Stimulated activated CD4-positive, alpha-beta T cell treated with anti-CD3 and anti-CD28 coated beads, TNF-alpha, amount 100 ng/mL, for 4 hours (primary cell): ENCODE measurements at places on chromosomes 7 and 10.

- no peak for DNase-seq
Observed at GRCh38 chr7:35370687-35371086, 116.8 kb upstream of the TBX20 start.

DNA sequence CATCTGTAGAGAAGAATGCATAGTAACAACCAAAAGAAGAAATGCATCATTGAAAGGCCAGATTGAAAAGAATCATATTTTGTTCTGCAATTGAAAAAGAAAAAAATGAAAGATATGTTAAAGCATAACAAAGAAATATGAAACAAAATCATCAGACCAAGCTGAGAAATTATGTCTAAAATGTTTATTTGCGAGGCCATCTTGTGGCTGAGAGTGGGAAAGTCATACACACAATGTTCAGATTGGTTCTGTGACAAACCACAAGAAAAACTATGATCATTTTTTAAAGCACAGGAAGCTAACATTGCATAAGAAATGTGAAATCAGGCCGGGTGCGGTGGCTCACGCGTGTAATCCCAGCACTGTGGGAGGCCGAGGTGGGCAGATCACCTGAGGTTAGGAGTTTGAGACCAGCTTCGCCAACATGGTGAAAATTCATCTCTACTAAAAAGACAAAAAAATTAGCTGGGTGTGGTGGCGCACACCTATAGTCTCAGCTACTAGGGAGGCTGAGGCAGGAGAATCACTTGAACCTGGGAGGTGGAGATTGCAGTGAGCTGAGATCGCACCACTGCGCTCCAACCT is 36.6 kb downstream of the ABCB5 start:
- DNase-seq = no peak

DNA sequence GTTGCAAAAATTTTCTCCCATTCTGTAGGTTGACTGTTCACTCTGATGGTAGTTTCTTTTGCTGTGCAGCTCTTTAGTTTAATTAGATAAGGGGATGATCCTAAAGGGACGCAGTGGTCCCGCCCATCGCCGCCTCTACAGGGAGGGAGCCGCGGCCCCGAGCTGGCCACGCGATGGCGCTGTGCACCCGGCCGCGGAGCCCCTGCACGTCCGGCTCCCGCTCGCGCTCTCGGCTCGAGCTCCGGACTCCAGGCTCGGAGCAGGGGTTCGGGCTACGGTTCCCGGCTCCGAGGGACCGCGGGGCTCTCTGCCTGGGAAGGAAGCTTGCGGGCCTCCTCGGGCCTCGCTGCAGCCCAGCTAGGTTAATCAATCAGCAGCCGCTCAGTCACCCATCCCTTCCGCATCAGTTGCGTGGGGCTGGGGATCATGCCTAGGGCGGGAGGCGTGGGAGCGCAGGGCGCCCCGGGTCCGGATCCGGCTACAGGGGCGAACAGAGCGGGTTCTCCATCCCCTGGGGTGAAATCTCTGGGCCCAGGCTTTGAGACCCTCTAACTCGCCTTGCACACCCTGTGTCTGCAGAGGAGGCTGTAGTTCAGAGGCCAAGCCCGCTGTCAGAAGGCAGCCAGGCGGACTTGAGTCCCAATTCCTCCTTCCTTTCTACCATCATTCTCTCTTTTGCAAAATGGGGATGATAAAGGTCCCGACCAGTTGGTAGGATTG is 97.9 kb downstream of the WDR11 start:
- no peak for DNase-seq

- DNase-seq = no peak
Observed at GRCh38 chr7:98378210-98378819, 22.6 kb downstream of the BAIAP2L1 start.

DNA sequence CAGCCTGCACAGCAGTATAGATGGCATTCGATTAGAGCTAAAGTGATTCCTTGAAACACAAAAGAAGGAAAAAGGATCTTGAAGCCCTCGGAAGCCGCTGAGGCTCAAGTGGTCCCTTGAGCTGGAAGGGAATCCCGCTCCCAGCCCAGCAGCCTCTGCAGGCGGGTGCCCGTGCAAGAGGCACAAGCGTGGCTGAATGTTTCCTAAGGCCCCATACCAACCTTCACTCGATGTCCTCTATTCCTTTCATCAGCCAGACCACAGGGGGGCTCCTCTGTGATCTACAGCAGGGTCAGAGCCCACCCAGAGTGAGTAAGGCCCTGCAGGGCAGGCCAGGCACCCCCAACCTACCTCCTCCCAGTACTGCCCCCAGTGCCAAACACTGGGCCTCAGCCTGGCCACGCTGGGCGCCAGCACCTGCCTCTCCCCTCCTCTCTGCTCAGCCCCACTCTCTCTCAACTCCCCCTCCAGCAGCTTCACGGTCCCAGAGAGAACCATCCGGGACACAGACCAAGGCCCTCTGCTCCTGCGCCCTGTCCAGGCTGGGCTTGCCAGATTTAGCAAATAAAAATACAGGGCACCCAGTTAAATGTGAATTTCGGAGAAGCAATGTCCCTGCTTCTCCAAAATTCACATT is 30.5 kb downstream of the EBF3 start:
- DNase-seq = no peak

- DNase-seq = no peak
Observed at GRCh38 chr10:3435671-3436070, 263.1 kb upstream of the PITRM1 start.

DNA sequence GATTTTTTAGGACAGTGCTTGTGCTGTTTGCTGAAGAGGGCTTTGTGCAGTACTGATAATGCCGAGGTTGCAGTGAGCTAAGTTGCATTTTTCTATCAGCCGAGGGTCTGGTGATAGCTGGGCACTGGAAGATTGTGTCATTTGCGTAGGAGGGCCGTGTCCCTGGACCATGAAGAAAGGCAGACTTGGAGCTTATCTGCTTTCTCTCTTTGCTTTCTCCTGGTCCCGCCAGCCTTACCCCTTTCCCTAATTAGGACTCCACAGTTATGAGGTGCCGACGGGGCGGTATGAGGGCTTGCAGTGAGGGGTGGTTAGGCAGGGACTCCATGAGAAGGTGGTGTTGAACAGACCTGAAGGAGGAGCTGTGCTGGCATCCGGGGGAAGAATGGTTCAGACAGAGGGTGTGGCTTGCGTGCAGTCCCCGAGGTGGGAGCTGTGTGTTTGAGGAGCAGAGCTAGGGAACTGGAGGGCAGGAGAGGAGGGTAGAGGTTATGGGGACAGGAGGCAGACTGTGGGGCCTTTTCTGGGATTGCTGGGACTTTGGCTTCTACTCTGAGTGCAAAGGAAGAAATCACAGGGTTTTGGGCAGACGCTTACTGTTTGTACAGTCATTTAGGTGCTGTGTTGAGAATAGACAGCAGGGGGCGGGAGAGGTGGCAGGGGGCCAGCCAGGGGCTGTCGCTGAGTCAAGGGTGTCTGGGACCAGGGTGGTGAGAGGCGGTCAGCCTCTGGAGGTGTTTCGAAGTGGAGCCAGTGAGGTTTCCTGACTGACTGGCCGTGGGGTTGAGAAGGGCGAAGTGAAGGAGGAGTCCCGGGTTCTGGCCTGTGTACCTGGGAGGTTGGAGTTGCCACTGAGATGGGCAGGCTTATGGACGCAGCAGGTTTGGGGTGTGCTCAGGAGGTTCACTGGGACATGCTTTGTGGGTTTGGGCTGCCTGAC is 43.4 kb downstream of the PRF1 start:
- peak; percentile 49 for DNase-seq

DNA sequence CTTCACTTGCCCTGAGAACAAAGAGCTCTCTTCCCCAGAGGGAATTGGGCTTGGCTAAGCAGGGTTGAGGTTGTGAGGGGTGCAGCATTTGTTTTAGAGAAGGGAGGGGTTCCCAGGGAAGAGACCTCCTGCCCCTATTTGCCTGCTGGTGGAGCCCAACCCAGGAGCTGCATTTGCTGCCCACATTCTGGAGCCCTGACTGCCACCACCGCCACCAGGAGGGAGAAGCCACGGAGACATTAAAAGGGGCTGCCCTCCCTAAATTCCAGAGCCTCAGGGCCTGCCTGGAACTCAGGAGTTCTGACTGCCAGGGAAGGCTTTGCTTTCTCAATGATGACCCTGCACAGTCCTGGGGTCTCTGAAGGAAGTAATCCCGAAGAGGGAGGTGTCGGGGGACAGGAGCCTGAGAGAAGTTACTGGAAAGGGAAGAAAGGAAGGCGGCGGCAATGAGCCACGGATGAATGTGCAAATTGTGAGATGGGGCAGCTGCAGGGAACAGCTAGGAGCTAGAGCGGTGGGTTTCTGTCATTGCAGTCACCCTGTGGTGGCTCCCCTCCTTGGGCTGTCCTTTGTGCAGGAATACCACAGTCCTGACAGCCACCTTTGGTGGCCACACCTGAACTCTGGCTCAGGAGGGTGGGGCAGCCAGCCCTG is 51.3 kb downstream of the NEURL1 start:
- DNase-seq = no peak

GRCh38 chr10:94016727-94017714 is 23.3 kb downstream of the PLCE1 start:
- no peak for DNase-seq

GRCh38 chr7:107995184-107996071 is 7.5 kb downstream of the LAMB1 start:
- DNase-seq = no peak

- no peak for DNase-seq
Observed at GRCh38 chr10:113213035-113213434, 263.0 kb downstream of the TCF7L2 start.

GRCh38 chr7:129768614-129769399 is 157.3 kb downstream of the NRF1 start:
- no peak for DNase-seq

- no peak for DNase-seq
Observed at GRCh38 chr10:6595499-6595898, 15.4 kb upstream of the PRKCQ start.

- DNase-seq = no peak
Observed at GRCh38 chr7:3861941-3862340, 560.9 kb downstream of the SDK1 start.

- no peak for DNase-seq
Observed at GRCh38 chr10:17905491-17905890, 46.2 kb upstream of the SLC39A12 start.

DNA sequence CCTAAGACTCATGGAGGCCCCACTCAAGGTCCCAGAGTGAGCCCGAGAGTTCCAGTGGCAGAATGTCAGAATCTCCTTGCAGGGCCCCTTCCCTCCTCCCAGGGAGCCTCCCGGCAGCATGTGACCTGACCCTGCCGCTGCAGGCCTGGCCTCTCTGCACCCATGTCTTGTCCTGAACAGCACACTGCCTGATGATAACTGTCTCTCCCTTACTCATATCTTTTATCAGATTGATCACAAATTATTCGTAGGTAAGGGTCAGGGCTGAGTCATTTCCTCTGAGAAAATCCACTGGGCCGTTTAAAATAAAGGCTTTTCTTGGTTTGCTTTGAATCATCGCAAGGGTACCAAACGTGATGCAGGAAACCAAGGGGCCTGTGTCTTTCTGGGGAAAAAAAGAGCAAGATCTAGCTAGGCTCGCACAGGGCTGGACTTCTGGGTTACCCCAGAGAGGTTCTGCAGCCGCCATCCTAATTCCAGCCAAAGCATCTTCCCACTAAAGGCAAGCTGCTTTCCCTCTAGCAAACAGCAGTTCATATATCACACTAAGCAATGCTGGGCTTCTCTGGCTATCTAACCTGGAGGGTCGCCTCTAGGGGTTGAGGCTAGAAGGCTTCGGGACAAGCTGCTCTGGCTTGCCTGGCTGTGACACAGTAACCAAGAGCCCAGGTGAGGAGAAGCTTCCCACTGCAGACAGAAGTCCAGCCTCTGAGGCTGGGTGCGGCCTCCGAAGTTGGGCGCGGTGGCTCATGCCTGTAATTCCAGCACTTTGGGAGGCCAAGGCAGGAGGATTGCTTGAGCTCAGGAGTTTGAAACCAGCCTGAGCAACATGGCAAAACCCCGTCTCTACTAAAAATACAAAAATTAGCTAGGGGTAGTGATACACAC is 104.9 kb downstream of the SPDYE5 start:
- DNase-seq = no peak

DNA sequence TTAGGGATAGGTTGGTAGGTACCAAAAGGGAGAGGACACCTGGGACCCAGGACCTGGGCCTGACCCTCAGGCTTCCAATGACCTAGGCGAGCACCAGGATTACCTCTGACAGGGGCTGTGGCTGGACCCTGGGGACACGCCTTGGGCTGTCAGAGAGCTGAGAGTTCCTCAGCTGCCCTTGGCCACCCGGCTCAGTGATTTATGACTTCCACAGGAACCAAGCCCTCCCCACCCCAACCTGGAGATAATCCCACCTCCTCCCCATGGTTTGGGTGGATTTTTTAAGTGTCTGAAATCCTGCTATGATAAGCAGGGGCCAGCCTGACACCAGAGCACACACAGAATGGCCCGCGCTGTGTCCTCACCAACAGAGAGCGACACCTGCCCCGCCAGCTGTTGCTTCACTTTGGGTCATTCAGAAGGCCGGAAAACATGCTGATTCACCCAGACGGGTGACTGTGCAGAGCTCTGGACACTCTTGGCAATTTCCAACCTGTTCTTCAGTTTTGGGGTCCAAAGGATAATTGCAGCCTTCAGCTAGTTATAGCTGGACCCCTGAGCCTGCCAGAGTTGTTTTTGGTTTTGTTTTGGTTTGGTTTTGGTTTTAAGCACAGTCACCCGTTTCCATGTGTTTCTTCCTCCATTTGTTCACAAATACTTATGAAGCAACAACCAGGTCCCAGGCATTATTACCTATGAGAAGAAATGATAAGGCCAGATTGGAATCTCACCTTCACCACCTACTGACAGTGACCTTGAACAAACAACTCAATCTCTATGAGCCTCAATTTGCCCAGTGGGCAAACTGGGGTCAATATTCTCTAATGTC is 78.2 kb downstream of the RAB11FIP2 start:
- no peak for DNase-seq

- no peak for DNase-seq
Observed at GRCh38 chr10:83122336-83122735, 1017.0 kb upstream of the GHITM start.

DNA sequence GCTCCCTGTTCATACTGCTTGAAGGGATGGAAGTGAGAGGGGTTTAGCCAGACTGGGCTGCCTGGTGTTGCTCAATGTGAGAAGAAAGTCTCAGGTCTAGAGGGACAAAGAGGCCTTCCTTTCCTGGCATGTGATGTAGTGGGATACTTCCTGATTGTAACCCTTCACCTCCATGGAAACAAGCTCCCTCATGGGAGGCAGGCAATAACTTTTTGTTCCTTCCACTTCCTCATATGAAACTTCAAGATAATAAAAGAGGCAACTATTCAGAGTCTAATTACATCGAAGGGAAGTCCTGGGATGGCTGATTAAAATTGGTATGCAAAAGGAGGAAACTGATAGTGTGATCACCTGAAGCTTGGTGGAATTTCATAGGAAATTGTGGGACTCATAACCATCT is 84.1 kb upstream of the ETV1 start:
- DNase-seq = no peak

DNA sequence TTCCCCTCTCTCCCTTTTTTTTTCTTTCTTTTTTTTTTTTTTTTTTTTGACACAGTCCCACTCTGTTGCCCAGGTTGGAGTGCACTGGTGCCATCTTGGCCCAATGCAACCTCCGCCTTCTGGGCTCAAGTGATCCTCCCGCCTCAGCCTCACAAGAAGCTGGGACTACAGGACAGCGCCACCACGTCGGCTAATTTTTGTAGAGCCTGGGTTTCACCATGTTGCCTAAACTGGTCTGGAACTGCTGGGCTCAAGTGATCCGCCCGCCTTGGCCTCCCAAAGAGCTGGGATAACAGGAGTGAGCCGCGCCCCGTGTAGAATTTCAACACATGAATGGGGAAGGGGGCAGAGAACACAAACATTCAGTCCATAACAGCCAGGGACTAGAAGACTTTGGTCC is 2.6 kb upstream of the SP4 start:
- DNase-seq = no peak
